Heart right ventricle (tissue), 16 donors: ENCODE measurements at places on chromosomes 12 and 14. TPM values are rescaled to one million over a fixed set of nuclear protein-coding genes. Genes with fewer than 3 reads are reported as not detected.
A peak's percentile ranks its signal among the peaks of the same experiment; 100 is the strongest.

The RNASE7 gene
- total RNA-seq, result not detected

GRCh38 chr12:124655048-124655697 is 87.8 kb upstream of the NCOR2 start:
- peak overlapping the region; percentile 68 for H3K27ac ChIP-seq
- peak overlapping the region; percentile 30 for H3K4me3 ChIP-seq
- H3K36me3 ChIP-seq, result no peaks in the 10 kb centered on the region
- no peaks in the 10 kb centered on the region for H3K27me3 ChIP-seq

The C12orf50 gene
- total RNA-seq, result not detected

DNA sequence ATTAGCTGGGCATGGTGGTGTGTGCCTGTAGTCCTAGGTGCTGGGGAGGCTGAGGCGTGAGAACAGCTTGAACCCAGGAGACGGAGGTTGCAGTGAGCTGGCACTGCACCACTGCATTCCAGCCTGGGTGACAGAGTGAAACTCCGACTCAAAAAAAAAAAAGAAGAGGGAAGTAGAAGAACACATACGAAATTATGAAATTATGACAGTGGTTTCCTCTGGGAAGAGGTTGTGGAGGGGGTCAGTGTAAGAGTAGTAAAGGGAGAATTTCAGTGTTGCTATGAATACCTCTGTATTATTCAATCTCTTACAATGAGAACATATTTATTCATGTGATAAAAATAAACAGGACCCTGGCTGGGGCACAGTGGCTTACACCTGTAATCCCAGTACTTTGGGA is 24.7 kb upstream of the CSRNP2 start:
- no peaks in the 10 kb centered on the region for H3K27me3 ChIP-seq
- peaks cover 31% of the 10 kb centered on the region for H3K36me3 ChIP-seq
- DNase-seq, result no peak
- H3K4me3 ChIP-seq, result no peak overlapping the region
- H3K4me1 ChIP-seq, result no peaks in the 10 kb centered on the region

- DNase-seq, result no peak
- H3K4me1 ChIP-seq, result no peaks in the 10 kb centered on the region
- H3K36me3 ChIP-seq, result no peaks in the 10 kb centered on the region
- no peak overlapping the region for H3K27ac ChIP-seq
These were observed 16.9 kb downstream of the ASPG start for GRCh38 chr14:104102282-104102914.

The POLR3B gene
- 10.7 TPM for total RNA-seq

- no peaks in the 10 kb centered on the region for H3K4me1 ChIP-seq
- H3K4me3 ChIP-seq, result no peak overlapping the region
- no peaks in the 10 kb centered on the region for H3K27me3 ChIP-seq
- no peak overlapping the region for H3K27ac ChIP-seq
These were observed 1095.1 kb downstream of the GALC start for GRCh38 chr14:86897704-86898513.
